ENCODE measurements at places on chromosomes 7 and 10.

GRCh38 chr7:151313857-151314256, 27.8 kb upstream of the NUB1 start:
- DNase-seq: no peak

GRCh38 chr10:12401466-12401865, 52.1 kb downstream of the CAMK1D start:
- DNase-seq: no peak

- DNase-seq: no peak
Observed at GRCh38 chr10:100677290-100677945, 68.0 kb upstream of the PAX2 start.

- peak; percentile 45 for DNase-seq
Observed at GRCh38 chr10:73911553-73912004, 647 bp downstream of the PLAU start.

DNA sequence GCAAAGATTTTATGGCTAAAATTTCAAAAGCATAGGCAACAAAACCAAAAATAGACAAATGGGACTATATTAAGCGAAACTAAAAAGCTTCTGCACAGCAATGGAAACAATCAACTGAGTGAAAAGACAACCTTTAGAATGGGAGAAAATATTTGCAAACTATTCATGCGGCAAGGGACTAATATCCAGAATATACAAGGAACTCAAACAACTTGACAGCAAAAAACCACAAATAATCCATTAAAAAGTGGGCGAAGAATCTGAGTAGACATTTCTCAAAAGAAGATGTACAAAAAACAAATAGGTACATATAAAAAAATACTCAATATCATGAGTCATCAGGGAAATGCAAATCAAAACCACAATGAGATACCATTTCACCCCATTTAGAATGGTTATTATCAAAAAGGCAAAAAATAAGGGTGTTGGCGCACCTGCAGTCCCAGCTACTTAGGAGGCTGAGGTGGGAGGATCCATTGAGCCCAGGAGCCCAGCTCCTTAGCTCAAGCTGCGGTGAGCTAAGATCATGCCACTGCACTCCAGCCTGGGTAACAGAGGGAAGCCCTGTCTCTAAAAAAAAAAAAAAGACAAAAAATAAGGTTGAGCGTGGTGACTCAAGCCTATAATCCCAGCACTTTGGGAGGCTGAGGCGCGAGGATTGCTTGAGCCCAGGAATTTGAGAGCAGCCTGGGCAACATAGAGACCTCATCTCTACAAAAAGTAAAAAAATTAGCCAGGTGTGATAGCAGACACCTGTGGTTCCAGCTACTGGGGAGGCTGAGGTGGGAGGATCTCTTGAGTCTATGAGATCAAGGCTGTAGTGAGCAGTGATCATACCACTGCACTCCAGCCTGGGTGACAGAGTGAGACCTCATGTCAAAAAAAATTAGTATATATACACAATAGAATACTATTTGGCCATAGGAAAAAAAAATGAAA, 4.2 kb upstream of the CCM2 start:
- no peak for DNase-seq

DNA sequence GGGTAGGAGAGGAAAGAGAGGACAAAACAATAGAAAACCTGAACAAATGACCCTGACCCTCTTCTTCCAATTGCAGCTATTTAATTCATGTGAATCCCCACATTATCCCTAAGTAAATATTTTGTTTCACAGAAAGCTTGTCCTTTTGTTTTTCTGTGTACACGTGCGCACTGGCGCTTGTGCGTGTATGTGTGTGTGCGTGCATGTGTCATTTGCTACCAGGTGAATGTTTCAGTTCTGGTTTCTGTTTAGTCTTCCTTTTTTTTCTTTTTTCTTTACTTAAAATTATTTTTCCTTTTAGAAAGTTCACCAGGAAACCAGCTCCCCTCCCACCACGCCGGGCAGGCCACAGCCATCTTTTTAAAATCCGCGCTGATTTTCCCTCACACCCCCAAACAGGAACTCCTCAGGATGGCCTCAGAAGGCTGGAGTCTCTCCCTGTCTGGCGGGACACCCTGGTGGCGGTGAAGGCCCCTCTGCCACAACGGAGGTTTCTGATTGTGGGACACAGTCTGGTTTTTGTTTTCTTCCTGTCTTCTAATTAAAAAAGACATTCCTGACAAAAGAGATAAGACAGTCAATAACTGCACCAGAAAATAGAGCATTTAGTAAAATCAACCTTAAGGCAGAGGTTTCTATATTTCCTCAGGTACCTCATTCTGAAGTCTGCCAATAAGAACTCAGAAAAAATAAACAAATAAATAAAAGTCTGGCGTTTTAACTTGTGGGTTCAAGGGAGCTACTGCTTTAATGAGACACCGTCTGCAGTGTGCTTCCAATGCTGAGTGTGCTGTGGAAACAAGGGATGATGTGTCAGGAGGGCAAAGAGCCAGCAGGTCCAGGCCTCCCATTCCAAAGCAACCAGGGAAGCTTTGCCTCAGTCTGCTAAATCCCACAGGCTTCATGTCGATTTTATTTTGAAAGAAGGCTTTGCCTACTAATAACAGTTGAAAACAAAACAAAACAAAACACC, 17.4 kb downstream of the IRF5 start:
- no peak for DNase-seq

DNA sequence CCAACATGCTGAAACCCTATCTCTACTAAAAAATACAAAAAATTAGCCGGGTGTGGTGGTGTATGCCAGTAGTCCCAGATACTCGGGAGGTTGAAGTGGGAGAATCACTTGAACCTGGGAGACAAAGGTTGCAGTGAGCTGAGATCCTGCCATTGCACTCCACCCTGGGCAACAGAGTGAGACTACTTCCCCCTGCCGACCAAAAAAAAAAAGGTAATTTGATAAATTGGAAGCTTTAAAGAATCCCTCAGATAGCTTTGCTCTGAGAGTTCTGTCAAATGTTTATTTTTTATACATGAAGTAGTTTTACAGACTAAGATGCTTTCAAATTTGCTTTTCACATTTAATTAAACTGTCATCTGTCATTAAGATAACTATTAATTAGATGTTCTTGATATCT, 563.3 kb upstream of the LRRTM3 start:
- DNase-seq: no peak

Measured in ACHN (cell line).